ENCODE measurements at places on chromosomes 1 and 21.

DNA sequence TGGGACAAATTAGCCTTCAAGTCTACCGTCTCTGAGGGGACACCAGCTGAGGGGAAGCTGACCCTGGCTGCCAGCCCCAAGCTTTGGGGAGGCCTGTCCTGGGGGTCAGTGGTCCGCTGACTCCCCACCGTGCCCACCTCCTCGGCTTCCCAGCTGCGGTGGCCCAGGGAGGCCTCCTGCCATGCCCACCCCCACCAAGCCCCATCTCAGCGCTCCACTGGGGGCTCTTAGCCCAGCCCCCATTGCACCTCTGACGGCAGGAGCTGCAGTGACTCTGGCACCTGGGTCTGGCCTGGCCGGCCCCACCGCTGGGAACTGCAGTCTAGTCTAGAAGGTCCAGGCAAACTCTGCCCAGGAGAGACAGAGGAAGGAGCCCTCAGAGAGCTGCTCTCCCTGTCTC, 30.2 kb upstream of the SIM2 start:
- no peak for DNase-seq

DNA sequence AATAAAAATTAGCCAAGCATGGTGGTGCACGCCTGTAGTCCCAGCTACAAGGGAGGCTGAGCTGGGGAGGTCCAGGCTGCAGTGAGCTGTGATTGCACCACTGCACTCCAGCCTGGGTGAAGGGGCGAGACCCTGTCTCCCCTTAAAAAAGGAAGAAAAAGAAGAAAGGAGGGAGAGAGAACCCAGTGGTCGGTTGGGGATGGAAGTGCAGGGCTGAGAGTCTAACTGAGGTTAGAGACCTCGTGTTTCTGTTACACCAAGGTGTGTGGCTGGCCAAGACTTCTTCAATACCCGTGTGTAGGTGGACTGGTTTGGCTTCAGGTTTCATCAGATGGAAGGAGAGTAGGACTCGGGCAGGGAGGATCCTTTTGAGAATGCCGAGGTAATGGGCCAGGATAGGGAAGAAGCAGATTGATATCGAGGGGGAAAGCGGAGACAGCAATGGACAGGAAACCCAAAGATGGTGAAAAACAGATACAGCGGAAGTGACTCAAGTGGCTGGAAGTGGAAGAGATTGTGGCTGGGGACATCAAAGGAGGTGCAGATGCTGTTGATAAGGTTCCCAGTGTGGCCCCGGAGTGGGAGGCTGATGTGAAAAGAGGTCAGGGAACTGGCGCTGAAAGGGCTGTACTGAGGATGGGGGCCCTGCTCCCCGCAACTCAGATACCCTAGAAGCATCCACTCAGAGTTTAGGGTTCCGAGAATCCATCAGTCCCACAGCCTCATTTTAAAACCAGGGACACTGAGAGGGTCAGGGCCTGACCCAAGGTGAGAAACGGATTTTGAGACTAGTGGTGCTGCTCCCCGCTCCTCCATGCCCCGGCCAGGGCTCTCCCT, 681 bp upstream of the UBXN10 start:
- DNase-seq: no peak

DNA sequence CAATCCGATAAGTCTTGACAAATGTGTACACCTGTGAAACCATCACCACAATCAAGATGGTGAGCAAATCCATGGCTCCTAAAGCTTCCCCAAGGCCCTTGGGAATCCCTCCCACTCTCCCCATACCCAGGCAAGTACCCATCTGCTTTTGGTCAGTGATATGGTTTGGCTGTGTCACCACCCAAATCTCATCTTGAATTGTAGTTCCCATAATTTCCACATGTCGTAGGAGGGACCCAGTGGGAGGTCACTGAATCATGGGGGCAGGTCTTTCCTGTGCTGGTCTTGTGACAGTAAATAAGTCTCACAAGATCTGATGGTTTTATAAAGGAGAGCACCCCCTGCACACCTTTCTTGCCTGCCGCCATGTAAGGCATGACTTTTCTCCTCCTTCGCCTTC, 14.6 kb upstream of the GUCA2B start:
- DNase-seq: no peak

DNA sequence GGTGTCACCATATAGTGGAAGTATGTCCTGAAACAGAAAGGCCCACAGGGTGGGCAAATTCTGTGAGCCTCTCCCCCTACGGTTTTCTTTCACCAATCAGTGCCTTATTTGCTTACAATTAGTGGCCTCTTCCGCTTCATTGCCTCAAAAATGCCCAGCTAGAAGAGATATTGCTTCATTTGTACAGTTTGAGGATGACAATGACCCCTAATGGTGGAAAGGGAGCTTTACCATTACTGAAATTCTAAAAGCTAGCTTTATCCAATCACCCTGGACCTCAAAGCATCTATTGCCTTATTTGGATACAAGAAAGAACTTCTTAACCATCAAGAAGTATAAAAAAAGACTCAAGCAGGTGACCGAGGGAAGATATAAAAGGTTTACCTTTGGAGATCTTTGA, 49.6 kb downstream of the LRRC71 start:
- no peak for DNase-seq

DNA sequence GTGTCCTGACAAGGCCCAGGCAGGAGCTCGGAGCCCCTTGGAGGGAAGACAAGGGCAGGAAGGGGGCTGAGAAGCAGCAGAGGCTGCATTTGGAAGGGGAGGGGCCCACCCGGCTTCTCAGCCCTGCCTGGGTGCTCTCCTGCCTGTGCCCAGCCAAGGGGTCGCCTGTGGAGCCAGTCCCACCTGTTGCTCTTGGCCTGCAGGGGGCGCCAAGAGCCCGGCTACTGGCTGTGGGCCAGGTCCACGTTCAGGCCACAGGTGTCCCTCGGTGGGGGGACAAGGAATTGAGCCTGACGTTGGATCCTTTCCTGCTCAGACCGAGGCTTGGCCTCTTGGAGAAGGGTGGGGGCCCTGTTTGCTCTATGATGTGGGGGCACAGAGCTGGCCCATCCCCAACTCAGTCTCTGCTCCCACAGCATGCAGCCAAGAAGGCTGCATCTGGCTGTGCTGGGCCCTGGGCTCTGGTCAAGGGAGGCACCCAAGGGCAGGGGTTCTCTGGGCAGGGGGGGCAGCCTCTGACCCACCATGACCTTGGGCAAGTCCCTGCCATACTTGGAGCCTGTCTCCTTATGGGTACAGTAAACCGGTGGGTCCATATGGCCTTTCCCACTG, 10.9 kb downstream of the WNT4 start:
- peak; percentile 30 for DNase-seq

- no peak for DNase-seq
These were observed 93.4 kb downstream of the SLC25A24 start for GRCh38 chr1:108106775-108107174.

DNA sequence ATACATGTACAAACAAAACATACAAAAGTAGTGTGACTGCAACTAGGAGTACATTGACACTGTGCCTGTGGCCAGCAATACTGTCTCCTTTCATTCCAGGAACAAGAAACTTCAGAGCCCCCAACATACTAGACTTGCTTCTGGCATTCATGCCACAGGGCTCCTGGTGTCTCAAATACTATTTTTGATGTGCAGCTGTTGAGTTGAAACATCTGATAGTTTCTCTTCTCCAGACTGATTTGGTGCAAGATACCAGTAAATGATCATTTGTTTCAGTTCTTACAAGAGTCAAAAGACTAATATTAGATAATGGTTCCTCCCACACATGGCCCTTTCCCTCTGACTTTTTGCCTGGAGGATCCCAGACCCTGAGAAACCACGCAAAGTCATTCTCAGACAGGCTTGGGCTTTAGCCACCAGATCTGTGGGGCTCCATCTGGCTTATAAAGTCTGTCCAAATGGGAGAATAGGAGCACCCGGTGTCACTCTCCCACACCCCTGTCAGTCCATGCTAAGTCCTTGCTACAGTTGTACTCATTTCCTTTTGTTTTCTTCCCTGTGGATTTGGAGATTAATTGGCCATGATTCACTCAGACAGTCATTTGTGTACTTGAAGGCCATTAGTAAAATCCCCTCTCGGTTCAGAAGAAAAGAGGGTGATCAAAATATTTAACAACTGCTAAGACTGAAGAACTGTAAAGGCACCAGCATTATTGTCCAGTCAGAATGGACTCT, 163.5 kb upstream of the RUNX1 start:
- peak; percentile 75 for DNase-seq

GRCh38 chr1:153180556-153180955, 22.7 kb upstream of the LELP1 start:
- DNase-seq: no peak

DNA sequence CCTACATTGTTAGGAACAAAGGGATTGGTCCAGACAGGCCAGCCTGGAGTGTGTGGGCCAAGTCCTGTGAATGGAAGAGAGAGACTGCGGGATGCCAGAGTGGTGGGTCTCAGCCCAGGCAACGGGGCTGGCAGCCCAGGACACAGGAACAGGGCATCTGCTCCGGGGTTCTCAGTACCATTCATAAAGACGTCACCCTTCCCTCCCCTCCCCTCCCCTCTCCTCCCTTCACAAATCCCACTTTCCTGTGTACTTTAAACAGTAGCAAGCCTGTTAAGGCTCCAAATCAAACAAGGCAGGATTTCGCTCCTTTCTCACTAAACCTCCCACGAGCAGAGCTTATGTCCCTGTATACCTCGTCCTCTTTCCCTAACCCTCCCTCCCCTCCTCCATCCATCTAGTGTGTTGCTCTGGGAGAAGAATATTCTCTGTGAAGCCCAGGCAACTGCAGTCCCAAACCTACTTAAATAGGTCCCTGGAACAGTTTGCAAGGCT, 4.2 kb upstream of the PLXNA2 start:
- DNase-seq: no peak

GRCh38 chr1:184648856-184649201, 105.8 kb downstream of the EDEM3 start:
- no peak for DNase-seq

GRCh38 chr1:117389284-117389683, 22.0 kb downstream of the MAN1A2 start:
- no peak for DNase-seq

DNA sequence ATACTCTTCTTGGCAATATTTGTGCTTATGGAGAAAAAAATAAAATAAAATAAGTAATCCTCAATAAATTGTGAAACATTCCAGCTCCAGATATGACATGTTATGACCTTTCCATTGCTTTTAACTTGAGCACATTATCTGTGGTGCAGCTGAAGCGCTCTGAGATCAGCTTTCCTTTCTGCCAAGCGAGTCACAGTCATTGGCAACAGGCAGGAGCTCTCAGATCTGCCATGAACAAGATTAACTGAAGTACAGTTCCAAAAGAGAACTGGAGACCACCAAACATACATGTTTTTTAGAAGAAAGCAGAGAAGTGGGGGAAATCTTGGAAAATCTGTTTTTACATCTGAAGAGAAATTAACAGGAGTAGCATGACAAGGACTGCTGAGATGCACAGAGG, 89.2 kb upstream of the DSCAM start:
- DNase-seq: no peak

GRCh38 chr1:100296140-100296539, 30.1 kb downstream of the RTCA start:
- DNase-seq: no peak

- DNase-seq: no peak
These were observed 550.6 kb downstream of the MATN1 start for GRCh38 chr1:30172757-30173156.

DNA sequence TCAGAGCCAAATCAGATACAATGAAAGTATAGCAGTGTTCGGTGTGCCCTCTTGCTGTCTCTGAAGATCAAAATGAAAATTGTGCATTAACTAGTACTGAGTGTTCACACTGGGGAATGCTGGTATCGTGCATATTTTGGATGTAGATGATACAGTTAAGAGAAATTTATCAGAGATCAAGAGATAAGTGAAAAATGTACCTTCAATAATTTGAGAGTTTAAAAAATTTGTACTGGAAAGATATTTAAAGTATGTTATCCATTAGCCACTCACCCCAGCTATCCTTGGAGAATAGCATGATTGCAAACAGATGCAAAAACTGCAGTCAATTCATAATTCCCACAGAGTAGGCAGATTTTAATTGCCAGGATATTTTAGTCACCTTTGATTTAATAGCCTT, 56.4 kb downstream of the GREM2 start:
- DNase-seq: peak; percentile 11
